NK-92 treated with Interleukin-12 subunit alpha and Interleukin-12 subunit beta, amount 100 ng/mL, for 24 hours (cell line): ENCODE measurements at places on chromosomes 2 and 18.

GRCh38 chr2:150459281-150459680 is 28.2 kb downstream of the RND3 start:
- no peak for DNase-seq

- DNase-seq, result no peak
These were observed 3.7 kb downstream of the TNFRSF11A start for GRCh38 chr18:62328586-62329525.

DNA sequence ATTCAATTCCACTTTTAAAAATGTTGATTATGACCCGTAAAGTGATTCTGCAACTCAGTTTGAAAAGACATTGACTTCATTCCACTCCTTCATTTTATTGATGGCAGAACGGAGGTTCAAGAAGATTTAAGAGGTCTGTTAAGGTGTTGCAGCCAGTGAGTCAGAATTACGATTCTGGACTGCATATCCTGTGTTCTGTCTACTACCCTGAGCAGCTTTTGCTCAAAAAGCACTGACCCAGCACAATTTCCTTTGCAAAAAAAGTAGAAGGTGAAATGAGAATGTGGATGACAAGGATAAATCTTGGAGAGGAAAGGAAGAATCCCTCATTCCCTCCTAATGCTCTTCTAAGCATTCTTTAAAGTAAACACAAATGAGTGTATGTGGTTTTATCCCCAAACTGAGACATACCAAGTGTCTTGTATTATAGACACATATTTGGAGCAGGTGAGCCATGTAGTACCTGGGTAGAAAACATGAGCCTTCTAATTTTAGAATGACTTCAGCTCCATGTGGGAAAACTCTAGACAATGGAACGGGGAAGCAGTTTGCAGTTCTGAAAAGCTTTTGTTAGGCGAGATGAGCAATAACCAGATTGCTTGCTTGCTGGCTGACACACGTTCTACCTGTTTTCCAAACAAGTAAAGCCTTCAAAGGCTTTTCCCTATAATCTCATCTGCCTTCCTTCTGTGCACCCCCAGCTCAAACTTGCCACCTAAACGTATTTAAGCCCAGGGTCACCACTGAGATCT is 44.7 kb downstream of the TGFA start:
- no peak for DNase-seq

DNA sequence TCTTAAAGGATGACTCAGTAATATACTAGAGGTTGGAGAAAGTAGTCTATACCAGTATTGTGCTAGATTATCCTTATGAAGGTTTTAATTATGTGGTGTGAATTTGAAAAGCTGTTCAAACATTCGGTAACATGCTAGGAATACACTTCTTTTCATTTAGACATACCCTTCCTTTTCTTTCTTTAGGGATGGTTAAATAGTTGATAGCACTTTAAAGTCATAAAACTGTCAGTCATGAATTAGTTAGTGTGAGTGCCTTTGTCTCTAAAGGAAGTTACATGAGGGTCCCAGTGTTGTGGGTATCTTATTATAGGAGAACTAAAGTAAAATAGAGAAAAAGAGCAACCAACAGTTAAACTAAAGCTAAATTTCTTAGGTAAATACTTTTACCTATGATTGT is 149.3 kb downstream of the CSRNP3 start:
- DNase-seq, result no peak

GRCh38 chr2:69214898-69215297 is 172.1 kb downstream of the GFPT1 start:
- no peak for DNase-seq

GRCh38 chr2:206092297-206092696 is 6.3 kb upstream of the INO80D start:
- DNase-seq, result no peak

GRCh38 chr2:222797261-222797660 is 63.6 kb upstream of the ACSL3 start:
- no peak for DNase-seq

GRCh38 chr2:55138014-55138881 is 88.0 kb upstream of the RTN4 start:
- DNase-seq, result no peak
